GM23248 (cell line): ENCODE measurements at places on chromosomes 5 and 9. TPM values are rescaled to one million over a fixed set of nuclear protein-coding genes. Genes with fewer than 3 reads are reported as not detected.

DNA sequence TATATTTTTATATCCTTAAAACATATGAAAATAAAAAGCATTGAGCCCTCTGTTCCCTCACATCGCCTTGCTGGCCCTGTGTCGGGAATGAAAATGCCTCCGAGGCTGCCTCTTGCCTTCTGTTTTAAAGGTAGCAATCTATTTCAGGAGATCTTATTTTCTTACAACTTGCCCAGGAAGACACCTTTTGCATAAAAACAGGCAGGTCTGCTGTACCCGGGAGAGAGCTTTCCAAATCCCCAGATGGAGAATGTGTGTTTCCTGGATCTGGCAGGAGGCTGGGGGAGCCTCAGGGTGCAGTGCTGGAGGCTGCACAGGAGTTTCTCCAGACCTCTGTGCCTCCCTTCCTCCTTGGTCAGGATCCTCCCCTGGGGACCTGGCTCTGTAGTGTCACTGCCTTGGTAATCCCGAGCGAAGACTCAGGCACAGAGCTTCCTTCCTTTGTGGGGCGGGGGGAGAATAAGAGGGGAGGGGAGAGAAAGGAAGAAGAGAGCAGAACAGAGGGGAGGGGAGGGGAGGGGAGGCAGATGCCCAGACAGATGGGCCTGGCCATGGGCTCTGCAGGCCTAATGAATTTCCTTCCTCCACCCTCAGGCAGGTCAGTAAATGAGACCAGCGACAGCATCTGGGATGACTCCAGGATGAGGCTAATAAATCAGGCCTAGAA lies 104.0 kb upstream of the BOD1 start:
- H3K27ac ChIP-seq: no peak overlapping the region
- no peaks in the 10 kb centered on the region for H3K27me3 ChIP-seq
- no peaks in the 10 kb centered on the region for H3K36me3 ChIP-seq
- DNase-seq: no peak
- H3K4me3 ChIP-seq: no peak overlapping the region

CYLC2 gene
- not detected in 2 replicates for total RNA-seq

DNA sequence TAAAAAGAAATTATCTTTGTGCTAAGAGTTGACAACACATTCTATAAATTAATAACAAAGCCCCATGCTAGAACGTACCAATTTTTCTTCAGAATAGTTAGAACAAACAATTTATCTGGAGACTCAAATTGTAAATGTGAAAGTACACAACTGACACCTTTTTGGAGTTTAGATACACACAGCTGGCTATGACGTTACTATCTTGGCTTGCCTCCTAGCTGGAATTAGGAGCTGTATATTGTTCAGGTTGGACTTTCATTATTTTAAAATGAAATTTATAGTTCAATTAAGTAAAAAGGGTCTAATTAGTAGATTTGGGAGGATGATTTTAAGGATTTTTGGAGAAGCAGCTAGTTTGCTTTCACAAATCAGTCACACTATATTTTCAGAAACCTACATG lies 393.9 kb upstream of the RIOK2 start:
- DNase-seq: no peak
- H3K27ac ChIP-seq: no peak overlapping the region
- no peaks in the 10 kb centered on the region for H3K4me1 ChIP-seq
- H3K4me3 ChIP-seq: no peak overlapping the region

DNA sequence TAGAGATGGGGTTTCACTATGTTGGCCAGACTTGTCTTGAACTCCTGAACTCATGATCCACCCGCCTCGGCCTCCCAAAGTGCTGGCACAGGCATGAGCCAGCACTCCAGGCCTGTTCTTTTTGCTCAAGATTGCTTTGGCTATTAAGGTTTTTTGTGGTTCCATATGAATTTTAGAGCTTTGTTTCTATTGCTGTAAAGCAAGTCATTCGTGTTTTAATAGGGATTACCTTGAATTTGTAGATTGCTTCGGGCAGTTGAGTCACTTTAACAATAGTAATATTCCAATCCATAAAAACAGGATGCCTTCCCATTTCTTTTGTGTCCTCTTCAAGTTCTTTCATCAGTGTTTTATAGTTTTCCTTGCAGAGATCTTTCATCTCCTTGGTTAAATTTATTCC lies 22.1 kb downstream of the C6 start:
- H3K27me3 ChIP-seq: no peaks in the 10 kb centered on the region
- DNase-seq: no peak
- H3K4me3 ChIP-seq: no peak overlapping the region

DNA sequence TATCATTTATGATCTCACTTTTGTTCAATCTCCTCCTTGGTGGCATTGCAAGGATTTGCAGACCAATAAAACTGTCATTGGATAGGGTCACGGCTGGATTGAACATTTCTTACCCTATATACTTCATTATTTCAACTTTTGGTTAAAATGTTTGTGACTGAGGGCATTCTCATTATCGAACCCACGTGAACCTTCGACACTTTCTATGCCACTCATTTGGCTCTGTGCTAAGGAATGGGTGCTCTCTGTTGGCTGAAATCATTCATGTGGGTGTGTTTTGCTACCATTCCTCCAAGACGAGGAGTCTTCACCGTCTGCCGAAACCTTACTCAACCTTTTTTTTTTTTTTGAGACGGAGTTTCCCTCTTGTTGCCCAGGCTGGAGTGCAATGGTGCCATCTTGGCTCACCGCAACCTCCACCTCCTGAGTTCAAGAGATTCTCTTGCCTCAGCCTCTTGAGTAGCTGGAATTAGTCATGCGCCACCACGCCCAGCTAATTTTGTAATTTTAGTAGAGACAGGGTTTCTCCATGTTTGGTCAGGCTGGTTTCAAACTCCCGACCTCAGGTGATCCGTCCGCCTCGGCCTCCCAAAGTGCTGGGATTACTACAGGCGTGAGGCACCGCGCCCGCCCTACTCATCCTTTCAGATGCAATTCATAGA lies 62.5 kb downstream of the CSNK1A1 start:
- peaks cover 17% of the 10 kb centered on the region for H3K36me3 ChIP-seq
- peak; percentile 43 for DNase-seq
- peaks cover 78% of the 10 kb centered on the region for H3K4me1 ChIP-seq
- H3K27ac ChIP-seq: peak overlapping the region; percentile 98
- H3K4me3 ChIP-seq: no peak overlapping the region

DNA sequence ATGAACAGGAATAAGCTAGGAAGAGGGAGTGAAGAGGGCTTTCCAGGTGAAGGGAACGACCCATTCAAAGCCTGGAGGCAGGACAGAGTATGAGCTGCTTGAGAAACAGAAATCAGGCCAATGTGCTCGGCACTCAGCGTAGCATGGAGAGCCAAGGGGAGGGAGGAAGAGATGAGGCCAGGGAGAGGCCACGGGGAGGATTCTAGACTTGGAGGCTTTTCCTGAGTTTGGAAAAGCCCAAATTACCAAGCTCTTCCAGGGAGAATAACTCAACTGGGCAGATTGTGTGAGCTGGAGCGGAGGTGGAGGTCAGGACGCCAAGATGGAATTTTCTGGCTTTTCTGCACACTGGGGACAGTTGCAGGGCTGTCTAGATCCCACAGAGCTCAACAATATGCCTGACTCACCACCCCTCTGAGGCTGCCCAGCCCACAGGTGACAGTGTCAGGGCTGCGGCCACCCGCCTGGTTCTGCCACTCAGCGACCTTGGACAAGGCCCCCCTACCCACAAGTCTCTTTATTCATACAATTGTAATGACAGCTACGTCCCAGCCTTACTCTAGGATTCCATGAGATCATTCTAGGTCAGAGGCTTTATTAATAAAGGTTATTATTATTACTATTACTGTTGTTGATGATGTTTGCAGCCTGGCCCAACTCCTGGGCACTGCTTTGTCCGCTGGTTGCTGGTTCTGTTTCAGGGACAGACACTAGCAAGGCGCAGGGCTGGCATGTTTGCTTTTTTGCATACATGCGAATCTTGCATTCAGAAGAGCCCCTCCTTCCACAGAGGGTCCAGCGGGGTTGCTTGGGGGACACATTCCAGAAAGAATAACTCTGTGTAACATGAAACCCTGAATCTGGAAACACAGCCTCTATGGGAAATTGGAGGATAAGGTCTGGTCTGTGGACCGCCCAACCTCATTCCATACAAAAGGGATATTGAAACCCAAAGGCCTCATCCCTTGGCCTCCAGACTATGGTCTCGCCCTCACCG lies 9.4 kb upstream of the LMX1B start:
- H3K36me3 ChIP-seq: no peaks in the 10 kb centered on the region
- H3K27me3 ChIP-seq: peaks cover 7% of the 10 kb centered on the region; the same call in 1 of the 2 replicates
- no peak overlapping the region for H3K27ac ChIP-seq
- DNase-seq: no peak
- H3K4me1 ChIP-seq: no peaks in the 10 kb centered on the region

MEIKIN gene
- not detected in 2 replicates for total RNA-seq

GRCh38 chr9:37363124-37363523 lies 59.4 kb upstream of the GRHPR start:
- DNase-seq: no peak
- no peaks in the 10 kb centered on the region for H3K4me1 ChIP-seq
- H3K27ac ChIP-seq: no peak overlapping the region

DNA sequence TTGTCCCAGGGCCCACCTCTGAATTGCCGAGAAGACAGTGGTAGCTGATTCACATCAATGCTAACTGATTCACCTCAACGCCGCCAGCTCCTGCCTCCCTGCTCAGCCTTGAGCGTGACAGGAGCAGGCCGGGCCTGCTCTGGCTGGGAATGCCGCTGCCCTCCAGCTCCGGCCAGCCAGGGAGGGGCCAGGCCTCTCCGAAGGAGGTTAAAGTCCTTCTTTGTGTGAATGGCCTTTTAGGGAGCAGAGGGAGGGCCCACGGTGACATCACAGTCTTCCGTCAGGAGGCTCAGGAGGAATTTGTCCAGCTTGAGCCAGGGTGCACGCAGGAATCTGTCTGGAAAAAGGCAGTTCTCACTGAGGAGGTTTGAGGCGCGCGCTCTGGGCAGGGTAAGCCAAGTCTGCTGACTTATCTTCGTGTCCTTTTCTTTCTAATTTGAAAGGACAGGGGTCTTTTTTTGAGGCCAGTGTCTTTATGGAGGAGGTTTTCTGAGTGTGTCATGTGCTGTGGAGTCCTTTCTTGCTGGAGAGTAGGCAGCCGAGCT lies 82.7 kb downstream of the C9orf152 start:
- peaks cover 5% of the 10 kb centered on the region; the same call in 1 of the 2 replicates for H3K36me3 ChIP-seq
- H3K27me3 ChIP-seq: no peaks in the 10 kb centered on the region
- H3K27ac ChIP-seq: peak overlapping the region; percentile 86
- DNase-seq: peak; percentile 90
- 0 out of 2 replicates have a peak overlapping the region, but pooled peaks have one; percentile 7 for H3K4me3 ChIP-seq

GRCh38 chr9:126689027-126689825 lies 75.5 kb downstream of the LMX1B start:
- H3K36me3 ChIP-seq: no peaks in the 10 kb centered on the region
- H3K27me3 ChIP-seq: peaks cover 20% of the 10 kb centered on the region
- H3K27ac ChIP-seq: no peak overlapping the region

GRCh38 chr9:75739884-75740611 lies 150.4 kb upstream of the PCSK5 start:
- no peaks in the 10 kb centered on the region for H3K36me3 ChIP-seq
- no peaks in the 10 kb centered on the region for H3K4me1 ChIP-seq
- no peak overlapping the region for H3K4me3 ChIP-seq
- no peaks in the 10 kb centered on the region for H3K27me3 ChIP-seq
- no peak for DNase-seq

DNA sequence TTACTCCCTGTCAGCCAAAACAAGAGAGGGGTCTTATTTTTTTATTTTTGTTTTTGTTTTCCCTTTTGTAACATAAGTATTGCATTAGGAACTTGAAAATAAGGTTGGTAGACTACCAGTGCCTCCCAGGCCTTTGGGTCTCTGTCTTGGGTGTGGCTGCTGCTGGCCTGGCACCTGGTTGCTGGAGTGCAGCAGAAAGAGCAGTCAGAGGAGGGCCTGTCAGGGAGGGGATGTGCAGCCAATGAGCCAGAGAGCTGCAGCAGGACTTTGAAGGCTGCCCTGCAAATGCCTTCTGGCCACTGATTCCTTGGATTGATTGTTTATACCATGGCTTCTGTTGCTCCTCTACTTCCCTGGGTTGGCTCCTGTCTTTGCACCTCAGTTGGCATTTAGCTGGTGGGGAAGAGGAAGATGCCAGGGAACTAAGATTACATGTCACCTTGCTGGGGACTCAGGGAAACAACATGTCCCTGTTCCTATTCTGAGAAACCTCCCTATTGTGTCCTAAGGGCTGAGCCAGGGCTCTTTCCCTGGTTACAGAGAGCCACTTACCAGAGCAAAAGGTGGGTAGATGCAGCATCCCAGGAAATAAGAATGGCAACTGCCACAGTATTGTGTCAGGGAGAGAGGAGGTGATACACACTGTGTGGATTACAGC lies 66.6 kb downstream of the ANGPTL2 start:
- no peak for DNase-seq
- H3K27ac ChIP-seq: no peak overlapping the region
- no peak overlapping the region for H3K4me3 ChIP-seq
- H3K27me3 ChIP-seq: no peaks in the 10 kb centered on the region

DNA sequence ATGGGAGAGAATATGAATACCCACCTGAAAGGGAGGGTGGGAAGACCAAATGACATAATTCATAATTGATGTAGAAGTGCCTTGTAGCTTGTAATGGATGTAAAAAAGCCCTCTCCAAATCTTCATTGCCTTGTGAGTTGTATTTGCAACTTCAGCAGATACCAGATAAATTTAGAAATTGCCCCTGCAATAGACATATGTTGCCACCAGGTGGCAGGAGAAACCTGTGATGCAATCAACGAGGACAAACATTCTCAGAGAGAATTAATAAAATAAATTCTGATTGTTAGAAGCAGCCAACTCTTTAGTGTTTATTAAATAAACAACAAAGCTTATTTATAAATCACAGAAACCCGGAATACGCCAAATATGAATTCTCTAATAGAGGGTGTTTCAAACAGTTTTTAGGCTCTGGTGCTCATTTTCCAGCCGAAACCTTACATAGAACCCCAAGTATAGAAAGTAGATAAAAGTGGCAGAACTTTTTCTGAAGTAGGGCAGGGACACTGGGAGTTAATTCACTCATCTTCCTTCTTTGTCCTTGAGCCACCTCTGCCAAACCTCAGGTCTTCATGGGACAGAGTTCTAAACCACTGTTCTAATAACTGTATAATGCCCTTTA lies 147.8 kb downstream of the TMEM38B start:
- no peaks in the 10 kb centered on the region for H3K4me1 ChIP-seq
- peak; percentile 54 for DNase-seq
- no peak overlapping the region for H3K4me3 ChIP-seq
- H3K36me3 ChIP-seq: no peaks in the 10 kb centered on the region
- H3K27me3 ChIP-seq: no peaks in the 10 kb centered on the region

GRCh38 chr9:130973686-130974281 lies 34.7 kb upstream of the FIBCD1 start:
- H3K4me1 ChIP-seq: no peaks in the 10 kb centered on the region
- no peak overlapping the region for H3K27ac ChIP-seq
- H3K36me3 ChIP-seq: no peaks in the 10 kb centered on the region
- no peak overlapping the region for H3K4me3 ChIP-seq

ZBTB5 gene
- 8.3 and 8.7 TPM in 2 replicates for total RNA-seq

CLIC3 gene
- total RNA-seq: 33.3 and 37.7 TPM in 2 replicates

GRCh38 chr9:128117613-128118471 lies 9.7 kb downstream of the PTGES2 start:
- H3K27ac ChIP-seq: no peak overlapping the region
- DNase-seq: peak; percentile 73
- H3K4me1 ChIP-seq: no peaks in the 10 kb centered on the region
- no peak overlapping the region for H3K4me3 ChIP-seq
